Non-pigmented ciliary epithelial cell (primary cell): ENCODE measurements at places on chromosomes 6 and 20.

DNA sequence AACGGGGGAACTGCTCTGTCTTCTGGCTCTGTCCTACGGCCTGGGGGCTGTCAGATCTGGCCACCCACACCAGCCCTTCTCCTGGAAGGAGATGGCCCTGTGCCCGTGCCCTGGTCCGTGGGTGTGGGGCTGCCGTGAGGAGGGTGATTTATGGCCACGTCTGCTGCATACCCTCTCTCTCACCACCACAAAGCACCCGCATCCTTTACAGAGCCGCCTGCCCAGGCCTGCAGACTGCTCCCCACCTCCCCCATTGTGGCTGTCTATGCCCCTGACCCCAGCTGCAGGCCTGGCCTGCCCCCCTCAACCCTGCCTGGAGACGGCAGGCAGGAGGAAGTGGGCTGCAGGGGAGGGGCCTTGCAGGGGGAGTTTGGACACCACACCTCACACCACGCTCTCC, 72.7 kb upstream of the GATA5 start:
- DNase-seq: no peak

GRCh38 chr6:157982102-157982562, 469 bp downstream of the SYNJ2 start:
- DNase-seq: no peak

DNA sequence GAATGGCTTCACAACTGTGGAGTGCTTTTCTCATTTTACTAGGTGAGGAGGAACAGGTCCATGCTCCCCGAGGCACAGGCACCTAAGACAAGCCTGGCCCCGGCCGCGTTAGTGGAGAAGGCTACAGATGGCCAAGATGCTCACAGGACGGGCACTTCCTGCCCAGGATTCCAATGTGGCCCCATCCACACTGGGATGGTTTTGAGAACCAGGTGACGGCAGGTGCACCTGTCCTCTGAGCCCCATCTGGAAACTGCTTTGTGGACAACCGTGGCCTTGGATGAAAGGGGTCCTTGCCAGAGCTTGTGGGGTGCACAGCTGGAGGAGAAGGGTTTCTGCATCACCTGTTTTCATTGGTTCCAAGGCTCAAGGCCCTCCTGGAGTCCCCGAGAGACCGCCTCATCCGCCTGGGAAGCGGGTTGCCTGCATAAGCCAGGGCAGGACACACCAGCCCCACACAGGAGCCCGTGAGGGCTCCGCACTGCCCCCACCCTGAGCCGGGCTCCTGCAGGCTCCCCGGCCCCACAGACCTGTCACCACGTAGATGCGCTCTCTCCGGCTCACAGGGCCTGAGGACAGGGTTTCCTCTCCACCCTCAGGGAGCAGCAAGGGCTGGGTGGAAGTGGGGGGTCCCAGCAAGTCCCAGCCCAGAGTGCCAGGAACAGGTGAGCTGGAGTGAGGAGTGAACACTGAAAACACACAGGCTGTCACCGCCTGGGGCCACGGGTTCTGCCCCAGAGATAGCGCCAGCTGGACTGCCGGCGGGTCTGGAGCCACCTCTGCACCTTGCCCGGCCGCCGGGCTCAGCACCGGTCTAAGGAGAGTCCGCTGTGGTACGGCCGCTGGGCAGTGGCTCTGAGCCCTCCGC, 18.3 kb downstream of the NTSR1 start:
- no peak for DNase-seq

GRCh38 chr6:722077-722524, 29.2 kb upstream of the EXOC2 start:
- peak; percentile 55 for DNase-seq

DNA sequence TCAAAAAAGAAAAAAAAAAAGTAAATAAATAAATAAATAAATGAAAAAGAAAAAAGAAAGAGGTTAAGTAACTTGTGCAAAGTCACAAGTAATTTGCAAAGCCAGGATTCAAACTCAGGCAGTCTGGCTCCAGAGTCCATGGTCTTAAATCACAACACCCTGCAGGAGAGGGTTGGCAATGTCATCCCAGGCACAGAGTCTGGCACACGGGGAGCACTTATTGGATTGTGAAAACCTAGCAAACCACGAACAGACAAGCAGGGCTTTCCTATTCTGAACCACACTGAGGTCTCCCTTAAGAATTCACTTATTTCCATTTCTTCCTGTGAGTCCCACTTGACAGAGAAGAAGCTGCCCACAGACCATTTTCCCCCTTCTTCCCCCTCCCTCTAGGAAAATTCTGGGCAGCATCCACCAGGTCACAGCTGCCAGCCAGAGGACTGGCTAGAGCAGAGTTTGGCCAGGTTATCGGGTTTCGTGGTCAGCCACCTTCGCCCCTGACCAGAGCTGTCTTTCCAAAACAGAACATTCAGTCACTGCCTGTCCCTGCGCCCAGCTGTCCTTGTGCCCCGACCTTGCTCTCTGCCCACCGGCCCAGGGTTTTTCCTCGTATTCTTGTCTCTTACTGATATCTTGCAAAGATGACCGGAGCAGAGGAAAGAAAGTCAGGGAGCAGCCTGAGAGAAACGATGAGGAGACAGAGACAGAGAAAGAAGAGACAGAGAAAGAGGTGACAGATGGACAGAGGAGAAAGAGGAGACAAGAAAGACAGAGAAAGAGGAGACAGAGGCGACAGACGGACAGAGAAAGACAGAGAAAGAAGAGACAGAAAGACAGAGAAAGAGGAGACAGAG, 106.4 kb upstream of the PTPN1 start:
- DNase-seq: no peak

DNA sequence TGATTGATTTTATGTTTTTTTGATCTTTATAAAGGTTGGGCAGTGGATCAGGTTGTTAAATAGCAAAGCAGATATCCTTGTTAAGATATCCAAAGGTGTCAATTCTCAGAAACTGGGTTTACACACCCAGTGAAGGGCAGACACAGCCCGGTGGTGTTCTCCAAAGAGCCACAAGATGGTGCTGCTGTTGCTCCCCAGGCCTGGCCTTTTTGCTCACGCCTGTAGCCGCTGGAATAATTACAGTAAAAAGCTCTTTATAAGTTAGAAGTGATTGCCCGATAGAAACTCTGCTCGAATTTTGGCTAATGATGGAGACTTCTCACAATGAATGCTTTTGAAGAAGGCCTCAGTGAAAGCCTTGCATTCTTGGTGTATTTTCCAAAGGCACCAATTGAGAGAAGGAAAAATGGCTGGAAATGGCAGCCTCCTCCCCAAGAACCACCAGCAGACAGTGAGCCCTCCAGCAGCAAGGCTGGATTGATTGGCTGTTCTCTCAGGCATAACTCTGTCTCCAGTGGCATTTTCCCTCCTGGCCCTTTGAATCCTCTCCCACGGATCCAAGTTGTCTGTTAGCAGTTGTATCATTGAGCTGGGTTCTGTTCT, 120.5 kb upstream of the CHD6 start:
- DNase-seq: peak; percentile 6

DNA sequence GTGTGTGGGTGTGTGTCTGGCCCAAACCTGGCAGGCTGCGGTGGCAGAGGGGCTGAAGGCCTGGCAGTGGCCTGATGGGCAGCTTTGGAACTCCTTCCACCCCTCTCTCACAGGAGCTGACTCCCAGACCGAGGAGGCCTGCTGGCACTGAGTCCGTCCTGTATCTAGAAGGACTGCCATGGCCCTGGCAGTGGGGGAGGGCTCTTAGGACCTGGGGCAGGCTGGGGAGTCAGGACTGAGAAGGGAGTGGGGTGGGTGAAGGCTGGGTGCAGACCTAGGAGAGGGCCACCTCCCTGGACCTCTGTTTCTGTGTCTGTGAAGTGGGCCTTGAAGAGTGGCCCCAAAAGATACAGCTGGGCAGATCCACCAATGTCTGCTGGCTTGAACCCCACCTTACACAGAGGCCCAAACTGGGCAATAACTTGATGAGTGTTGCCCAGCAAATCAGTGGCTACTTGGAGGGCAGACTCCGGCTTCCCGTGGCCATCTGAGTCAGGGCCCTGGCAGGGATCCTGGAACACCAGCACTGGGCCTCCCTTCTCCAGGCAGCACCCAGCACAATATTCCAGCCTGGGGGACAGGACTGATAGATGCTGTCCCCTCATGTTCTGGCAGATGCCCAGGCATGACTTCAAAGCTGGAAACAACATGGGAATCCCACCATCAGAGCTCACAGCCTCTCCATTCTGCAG, 46.7 kb upstream of the BLCAP start:
- no peak for DNase-seq

DNA sequence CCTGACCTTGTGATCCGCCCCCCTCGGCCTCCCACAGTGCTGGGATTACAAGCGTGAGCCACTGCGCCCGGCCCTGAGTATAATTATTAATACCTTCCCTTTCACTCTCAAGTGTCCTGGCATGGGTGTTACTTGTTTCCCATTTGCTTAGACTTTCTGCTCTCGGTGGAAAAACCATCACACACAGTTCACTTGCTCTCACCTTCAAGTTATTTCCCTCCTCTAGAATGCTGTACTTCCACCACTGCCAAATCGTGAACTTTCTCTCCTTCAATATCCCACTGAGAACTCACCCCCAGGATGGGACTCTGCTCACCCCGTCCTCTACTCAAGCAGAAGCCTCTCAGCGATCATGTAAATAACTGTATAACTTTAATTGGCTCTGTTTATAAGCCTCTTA, 4.6 kb upstream of the HIVEP1 start:
- no peak for DNase-seq

- no peak for DNase-seq
Observed at GRCh38 chr6:79536585-79536953, 661 bp downstream of the LCA5 start.

DNA sequence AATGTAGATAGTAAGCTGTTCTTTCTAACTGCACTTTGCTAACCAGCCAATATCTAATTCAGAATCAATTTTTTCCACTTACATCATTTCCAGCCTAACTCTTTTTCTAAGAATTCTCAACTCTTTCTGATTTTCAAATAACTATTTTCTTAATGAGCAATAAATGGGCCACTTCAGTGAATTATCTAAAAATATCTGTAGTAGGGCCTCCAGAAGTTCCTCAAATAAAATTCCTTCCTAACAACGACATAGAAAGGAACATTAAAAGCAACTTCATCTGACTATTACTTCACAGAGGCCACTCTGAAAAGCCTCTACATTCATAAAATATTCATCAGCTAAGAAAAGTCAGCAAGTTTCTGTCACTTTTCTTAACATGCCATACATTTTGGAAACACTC, 4.8 kb downstream of the COL12A1 start:
- no peak for DNase-seq
